ENCODE measurements at places on chromosomes 13 and 19.

GRCh38 chr19:14139944-14140343, 3.6 kb upstream of the ASF1B start:
- DNase-seq = no peak

- no peak for DNase-seq
Observed at GRCh38 chr19:39546599-39546998, 6.6 kb upstream of the EID2 start.

DNA sequence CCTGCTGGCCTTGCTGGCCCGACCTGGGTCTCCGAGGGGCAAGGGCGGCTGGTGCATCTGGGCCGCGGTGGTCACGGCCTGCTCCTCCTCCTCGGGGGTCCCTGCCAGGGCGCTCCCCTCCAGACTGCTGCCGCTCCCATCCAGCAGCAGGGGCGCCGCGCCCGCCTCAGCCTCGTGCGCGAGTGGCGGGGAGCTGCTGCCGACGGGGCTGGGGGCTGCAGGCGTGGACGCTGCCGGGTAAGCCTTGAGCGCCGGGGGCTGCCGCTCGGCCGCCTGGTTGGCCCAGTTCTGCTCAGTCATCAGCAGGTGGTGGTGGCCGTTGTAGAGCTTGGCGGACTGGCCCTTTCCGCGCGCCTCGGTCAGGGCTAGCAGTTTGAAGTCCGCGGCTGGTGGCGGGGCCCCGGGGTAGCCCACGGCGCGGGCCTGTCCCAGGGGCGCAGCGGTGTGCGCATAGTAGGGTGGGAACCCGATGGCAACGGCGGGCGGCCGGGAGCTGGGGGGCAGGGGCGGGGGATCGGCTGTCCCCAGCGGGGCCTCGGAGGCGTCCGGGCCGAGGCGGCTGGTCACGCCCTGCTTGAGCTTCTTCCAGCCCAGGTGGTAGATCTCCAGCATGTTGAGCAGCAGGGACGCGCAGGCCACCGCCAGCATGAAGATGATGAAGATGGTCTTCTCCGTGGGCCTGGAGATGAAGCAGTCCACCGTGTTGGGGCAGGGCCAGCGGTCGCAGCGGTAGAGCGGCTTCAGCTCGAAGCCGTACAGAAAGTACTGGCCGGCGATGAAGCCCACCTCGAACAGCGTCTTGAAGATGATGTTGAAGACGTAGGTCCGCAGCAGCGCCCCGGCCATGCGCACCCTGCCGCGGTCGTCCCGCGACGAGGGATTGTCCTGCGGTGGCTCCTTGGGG, 18.6 kb downstream of the GJA3 start:
- DNase-seq = no peak

- DNase-seq = no peak
Observed at GRCh38 chr19:5985098-5985783, 7.3 kb upstream of the RANBP3 start.

DNA sequence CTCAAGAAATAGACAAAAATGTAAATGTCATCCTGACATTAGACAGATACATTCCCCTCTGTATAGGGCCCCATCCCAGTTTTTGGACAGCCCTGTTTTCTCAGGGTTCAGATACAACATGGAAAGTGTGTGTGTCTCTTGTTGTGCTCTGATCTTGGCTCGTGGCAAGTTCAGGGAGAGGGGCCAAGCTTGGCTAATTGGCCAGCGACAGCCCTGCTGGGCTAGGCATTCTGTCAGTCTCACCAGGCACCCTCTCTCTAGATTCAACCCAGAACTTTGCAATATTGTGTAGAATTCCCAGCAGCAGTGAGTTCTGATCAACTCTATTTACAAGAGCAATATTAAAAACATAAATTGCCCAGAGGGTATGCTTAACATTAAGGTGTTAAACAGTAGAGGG, 30.1 kb downstream of the MTUS2 start:
- no peak for DNase-seq

DNA sequence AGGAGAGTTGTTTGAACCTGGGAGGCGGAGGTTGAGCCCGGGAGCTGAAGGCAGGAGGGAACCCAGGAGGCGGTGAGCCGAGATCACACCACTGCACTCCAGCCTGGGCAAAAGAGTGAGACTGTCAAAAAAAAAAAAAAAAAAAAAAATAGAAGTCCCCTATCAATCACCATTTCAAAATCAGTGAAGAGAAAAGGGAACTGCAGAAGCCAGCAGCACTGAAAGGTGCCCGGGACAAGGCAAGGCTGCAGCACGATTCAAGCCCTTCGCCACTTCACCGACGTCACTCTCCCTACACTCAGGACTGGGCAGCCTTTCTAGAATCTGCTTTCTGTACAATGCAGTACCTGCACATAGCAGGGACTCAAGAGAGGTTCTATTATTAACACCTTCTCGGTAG, 21.9 kb upstream of the USP12 start:
- no peak for DNase-seq

GRCh38 chr13:41678848-41679247, 221.5 kb downstream of the RGCC start:
- DNase-seq = no peak

GRCh38 chr19:40716031-40716481, 630 bp downstream of the COQ8B start:
- peak; percentile 61 for DNase-seq

- DNase-seq = no peak
Observed at GRCh38 chr19:41133260-41133659, 19.0 kb downstream of the CYP2F1 start.

DNA sequence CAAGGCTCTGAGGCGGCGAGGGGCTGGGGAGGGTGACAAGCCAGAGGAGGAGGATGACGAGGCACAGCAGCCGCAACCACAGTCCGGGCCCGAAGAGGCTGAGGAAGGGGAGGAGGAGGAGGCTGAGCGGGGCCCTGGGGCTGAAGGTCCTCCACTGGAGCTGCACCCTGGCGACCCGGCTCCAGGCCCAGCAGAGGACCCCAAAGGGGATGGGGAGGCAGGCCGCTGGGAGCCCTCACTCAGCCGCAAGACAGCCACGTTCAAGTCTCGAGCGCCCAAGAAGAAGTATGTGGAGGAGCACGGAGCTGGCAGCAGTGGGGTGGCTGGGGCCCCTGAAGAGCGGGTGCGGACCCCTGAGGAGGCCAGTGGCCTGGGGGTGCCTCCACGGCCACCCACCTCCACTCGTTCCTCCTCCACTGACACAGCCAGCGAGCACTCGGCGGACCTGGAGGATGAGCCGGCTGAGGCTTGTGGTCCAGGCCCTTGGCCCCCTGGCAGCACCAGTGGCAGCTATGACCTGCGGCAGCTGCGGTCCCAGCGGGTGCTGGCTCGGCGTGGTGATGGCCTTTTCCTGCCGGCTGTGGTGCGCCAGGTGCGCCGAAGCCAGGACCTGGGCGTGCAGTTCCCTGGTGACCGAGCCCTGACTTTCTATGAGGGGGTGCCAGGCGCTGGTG, 2.9 kb downstream of the CIC start:
- DNase-seq = no peak

DNA sequence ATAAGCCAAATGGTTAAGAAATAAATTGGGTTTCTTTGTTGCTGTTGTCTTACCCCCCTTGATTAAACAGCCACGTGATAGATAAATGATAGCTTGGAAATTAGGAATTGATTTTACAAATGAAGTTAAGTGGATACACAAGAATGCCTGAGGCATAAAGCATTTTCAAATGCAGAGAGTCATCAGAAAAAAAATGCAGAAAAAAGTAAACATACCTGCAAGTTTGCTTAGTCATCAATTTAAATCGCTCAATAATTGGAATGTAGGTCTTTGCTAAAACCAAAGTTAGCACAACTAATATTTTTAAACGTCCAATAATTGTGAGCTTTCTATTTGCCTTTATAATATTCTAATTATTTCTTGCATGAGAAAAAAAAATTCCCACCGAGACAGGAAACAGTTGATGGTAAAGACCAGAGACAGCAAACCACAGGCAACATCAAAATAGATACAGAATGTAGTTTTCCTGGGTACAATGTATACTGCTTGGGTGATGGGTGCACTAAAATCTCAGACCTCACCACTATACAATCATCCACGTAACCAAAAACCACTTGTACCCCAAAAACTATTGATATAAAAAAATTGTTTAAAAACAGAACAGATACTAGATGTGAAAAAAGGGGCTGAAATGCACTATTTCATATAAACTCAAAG, 924.0 kb downstream of the PCDH9 start:
- no peak for DNase-seq

DNA sequence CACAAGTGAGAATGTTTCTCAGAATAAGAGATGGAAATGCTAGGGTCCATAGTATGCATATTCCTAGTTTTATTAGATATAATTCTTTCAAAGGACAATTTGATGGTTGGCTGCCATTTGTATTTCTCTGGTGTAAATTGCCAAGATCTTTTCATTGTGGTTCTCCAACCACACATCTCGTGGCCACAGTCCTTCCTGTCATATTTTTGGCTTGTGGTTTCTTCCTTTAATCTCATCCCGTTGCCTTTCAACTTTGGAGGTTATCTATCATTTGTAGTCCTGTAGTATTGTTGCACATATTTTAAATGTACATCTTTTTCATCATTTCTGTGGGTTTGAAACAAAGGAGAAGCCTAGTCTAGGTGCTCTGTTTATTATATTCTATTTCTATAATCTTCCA, 61.2 kb downstream of the WASF3 start:
- no peak for DNase-seq

DNA sequence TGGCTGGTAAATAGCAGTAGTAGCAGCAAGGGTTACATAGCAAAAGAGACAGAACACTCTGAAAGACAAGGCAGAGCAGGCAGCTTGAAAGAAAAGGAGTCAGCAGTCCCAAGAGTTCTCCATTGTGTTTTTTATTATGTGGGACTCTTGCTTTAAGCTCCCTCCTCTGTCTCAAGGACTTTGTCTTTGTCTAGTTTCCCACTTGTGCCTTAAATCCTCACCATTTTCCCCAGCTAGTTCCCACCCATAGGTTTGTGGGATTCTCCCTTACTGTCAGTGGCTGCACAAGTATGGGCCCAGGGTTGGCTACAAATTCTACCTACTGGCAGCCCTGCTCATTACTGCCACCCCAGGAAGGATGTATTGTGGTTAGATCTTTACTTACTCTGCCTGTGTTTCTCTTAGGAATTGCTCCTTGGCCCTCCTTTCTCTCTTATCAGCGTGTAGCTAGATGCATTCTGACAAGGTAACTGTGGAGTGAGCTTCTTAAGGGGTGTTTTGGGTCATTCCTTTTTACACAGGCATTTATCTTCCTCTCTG, 413.4 kb upstream of the PCDH9 start:
- no peak for DNase-seq

DNA sequence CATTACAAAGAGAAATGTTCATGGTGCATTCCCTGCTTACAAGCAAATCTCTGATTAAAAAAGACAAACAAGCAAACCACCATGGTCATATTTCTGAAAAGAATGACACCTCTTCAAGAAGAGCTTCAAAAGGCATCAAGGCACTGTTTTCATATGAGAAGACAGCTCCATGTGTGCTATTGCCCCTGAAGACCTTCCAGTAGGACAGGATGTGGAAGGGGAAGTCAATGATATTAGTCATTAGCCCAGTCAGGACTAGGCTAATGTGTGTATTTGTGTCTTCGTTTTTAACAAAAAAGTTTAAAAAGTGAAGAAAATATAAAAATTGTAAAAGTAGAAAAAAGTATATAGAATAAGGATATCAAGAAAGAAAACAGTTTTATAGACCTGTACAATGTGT, 534.7 kb upstream of the ARGLU1 start:
- no peak for DNase-seq

- no peak for DNase-seq
Observed at GRCh38 chr13:113854238-113855011, 9.5 kb downstream of the GAS6 start.

DNA sequence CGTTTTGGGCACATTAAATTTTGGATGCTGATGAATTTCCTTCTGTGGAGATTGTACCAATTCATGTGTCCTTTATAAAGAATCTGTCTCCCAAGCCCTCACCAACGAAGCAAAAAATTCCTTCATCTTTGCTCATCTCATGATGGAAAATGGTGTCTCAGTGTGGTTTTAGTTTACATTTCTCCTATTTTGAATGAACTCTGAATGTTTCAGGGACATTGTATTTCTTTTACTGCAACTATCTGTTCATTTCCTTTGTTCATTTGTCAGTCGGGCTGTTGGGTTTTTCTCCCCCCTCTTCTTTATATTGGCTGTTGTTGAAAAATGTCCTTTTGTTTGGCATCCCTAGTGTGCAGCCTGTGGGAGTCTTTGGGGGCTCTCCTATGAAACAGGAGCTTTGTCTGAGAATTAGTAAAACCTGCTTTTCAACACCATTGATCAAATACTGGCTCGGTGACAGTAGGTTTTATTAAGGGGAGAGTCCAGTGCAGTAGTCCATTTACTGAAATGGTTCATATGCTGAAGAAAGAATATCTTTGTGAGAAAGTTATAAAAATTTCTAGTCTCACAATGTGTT, 91.3 kb upstream of the C1QTNF9B start:
- no peak for DNase-seq

DNA sequence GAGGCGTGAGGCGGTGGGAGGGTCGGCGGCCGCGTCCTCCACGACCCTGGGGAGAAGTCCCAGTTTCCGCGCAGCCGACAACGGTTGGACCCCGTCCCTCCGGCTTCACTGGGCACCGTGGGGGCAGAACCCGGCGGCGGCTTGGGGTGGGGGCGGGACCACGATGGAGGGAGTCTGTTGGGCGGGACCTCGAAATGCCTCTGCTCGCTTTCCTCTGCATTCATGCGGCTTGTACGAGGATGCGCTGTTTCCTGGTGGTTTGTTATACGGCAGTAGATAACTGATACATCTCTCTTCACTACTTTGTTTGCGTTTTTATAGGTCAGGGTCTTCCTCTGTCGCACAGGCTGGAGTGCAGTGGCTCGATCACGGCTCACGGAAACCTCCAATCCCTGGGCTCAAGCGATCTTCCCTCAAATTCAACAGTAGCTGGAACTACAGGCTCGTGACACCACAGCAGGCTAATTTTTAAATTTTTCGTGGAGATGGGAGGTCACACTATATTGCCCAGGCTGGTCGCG, 24.6 kb upstream of the ZNF846 start:
- peak; percentile 49 for DNase-seq

DNA sequence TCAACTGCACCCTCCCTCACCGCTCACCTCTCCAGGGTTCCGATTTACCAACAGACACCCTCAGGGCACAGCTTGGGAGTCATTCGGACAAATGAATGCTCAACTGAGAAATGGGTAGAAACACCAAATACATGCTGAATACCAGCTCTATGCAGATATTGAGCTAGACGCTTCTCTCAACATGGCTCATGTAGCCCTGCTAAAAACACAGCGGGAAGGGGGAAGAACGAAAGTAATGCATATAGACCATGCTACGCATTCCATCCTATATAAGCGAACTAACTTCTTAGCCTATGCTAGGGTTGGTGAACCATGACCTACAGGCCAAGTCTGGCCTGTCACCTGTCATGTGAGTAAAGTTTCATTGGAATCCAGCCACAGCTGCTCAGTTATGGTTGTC, 304.0 kb downstream of the UQCRFS1 start:
- DNase-seq = no peak

- no peak for DNase-seq
Observed at GRCh38 chr19:6475321-6476108, 6.1 kb downstream of the DENND1C start.

GRCh38 chr19:56834564-56835375, 5.8 kb downstream of the PEG3 start:
- DNase-seq = no peak

DNA sequence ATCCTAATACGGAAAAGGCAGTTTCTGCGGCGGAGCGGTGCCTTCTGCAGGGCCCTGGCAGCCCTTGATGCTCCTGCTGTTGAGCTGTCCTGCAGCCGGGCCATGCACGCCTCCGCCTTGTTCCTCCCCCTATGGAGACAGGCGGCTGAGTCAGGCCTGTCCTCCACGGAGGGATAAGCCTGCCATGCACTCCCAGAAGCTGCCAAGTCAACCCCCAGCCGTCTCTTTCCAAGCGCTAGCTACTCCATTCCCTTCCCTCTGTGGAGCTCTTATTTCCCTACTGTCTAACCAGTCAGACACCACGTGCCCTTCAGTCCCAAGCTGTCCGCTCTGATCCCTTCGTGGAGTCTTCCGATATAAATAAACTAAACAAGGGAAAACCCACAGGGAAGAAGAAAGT, 197.0 kb downstream of the COL4A1 start:
- DNase-seq = no peak

Data from stimulated activated CD8-positive, alpha-beta memory T cell treated with anti-CD3 and anti-CD28 coated beads, Interleukin-2, amount 100 ng/mL, for 1 hour (primary cell).